ENCODE measurements at places on chromosomes 1 and 21. TPM values are rescaled to one million over a fixed set of nuclear protein-coding genes. Genes with fewer than 3 reads are reported as not detected.
A peak's percentile ranks its signal among the peaks of the same experiment; 100 is the strongest.

- DNase-seq, result no peak
These were observed 187.1 kb upstream of the NFIA start for GRCh38 chr1:60895252-60895651.

DNA sequence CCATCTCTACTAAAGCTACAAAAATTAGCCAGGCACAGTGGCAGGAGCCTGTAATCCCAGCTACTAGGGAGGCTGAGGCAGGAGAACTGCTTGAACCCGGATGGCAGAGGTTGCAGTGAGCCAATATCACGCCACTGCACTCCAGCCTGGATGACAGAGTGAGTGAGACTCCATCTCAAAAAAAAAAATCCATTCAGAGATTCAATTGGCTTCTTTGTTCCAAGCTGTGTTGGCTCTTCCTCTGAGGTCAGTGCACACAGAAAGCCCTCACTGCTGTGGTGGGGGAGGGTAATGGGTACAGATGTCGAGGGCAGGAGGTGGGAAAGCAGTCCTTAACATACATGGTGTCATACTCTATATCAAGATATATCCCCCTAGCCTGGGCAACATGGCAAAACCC, 14.7 kb downstream of the TIE1 start:
- no peak for DNase-seq

DNA sequence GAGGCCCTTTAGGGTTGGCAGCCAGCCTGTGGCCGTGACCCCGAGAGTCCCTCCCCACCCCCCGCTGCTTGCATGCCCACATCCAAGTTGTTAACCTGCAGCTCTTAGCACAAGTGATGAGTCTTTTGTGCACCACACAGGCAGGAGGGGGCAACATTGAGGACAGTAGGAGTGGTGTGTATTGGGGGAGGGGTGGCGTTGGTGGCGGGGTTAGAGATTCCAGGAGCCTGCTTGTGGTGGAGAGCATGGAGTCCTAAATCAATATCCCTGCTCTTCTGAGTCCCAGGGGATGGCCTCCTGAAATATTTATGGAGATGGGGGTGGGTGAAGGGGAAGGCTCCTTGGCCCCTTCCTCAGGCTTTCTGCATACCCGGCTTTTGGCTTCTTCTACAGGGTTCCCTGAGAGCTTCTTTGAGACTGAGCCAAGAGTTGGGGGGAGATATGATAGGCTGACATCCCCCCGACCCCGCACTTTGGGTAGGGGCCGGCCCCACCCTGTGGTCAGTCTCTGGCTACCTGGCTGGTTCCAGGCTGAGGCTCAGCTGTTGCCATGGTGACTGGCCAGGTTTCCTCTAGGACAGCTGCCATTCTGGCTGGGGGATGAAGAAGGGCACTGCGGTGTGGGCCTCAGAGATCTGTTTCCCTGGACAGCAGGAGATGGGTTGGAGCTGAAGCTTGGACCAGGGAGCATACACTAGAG, 5.0 kb downstream of the CHRNB2 start:
- DNase-seq, result no peak

DNA sequence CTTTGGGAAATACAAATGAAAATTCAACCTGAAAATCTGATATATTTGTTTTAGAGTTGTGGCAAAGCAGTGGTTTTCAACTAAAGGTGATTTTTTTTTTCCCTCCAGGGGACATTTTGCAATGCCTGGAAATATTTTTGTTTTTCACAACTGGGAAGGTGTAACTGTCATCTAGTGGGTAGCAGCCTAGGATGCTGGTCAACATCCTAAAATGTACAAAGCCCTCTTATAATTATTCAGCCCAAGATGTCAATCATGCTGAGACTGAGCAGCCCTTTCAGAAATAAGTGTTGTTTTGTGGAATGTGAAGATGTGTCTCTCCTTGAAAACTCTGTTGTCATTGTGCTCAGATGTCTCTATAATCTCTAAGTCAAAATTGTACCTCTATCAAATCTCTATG, 95.2 kb upstream of the NCAM2 start:
- no peak for DNase-seq

- DNase-seq, result no peak
These were observed 462.9 kb upstream of the ADAMTS5 start for GRCh38 chr21:27429710-27430341.

Gene CFHR3
- 0.21 TPM for total RNA-seq

GRCh38 chr1:243595527-243596210, 254.4 kb downstream of the AKT3 start:
- DNase-seq, result no peak

Gene FASLG
- not detected for total RNA-seq

- no peak for DNase-seq
These were observed 15.4 kb upstream of the SELENON start for GRCh38 chr1:25784575-25785051.

Gene LCE6A
- not detected for total RNA-seq

DNA sequence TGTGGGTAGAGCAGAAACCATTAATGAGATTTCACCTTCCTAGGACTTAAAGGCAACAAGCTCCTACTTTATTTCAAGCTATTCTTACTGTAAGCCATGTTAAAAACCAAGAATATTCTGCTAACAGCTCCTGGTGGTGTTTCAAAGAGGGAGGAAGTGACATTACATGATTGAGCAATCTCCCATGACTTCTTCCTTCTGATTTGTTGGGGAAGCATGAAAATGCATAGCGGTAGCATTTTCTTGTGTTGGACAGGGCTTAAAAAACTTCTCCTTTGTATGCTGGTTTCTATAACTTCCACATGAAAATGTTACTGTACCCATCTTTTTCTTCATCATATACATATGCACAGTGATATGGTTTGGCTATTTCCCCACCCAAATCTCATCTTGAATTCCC, 297.0 kb upstream of the SNX7 start:
- DNase-seq, result no peak

DNA sequence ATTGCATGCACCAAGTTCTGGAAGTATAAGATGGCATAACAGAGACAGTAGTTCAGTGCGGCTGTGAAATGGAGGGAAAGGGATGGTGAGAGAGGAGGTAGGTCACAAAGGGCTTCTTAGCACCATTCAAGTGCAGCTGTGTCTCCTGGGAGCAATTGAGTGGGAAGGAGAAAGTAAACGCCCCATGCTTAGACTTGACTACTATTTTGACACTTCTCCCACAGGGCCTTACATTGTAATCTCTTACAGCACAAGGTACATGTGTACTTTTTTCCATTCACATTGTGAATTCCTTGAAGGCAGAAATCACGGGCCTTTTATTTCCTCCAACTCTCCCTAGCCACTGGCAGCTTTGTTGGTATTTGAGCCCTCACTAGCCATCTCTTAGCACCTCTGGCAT, 239.6 kb upstream of the FOXD3 start:
- no peak for DNase-seq

DNA sequence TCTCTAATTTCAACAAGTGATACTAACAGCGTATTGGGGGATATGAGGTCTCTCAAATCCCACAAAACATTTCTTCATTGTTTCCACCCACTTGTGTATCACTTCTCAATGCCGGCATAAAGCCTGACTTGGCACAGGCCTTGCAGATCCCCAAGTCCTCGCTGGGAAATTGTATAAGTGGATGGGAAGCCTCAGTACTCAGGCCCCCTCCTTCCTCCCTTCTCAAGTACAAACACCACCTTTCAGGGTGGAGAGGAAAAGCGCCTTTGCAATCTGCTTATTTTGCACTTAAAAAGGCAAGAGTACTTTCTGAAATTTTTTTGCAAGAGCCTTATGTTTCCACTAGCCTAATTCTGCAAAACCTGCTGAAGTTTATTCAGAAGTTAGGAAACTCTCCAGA, 25.8 kb upstream of the KLHDC8A start:
- no peak for DNase-seq

DNA sequence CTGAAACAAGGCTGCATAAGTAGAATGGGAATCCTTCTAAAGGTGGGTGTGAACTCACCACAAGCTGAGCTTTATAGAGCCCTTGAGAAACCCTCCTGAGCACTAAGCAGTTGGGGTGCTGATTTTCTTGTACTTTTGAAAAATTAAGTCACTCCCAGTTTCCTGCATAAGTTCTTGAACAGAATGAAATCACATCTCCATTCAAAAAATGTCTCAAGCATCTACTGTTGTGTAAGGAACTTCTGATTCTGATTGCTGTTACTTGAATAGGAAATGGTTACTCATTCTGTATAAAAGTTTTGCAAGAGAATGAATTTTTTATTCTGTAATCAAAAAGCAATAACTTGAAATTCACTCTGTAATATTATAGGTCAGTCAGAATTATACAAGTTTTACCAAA, 50.8 kb upstream of the WNT2B start:
- DNase-seq, result no peak

GRCh38 chr1:235841938-235842545, 24.7 kb downstream of the LYST start:
- no peak for DNase-seq

Gene GJA4
- 48.7 TPM for total RNA-seq

GRCh38 chr1:65991694-65992093, 199.0 kb downstream of the PDE4B start:
- DNase-seq, result no peak

- no peak for DNase-seq
These were observed 167.5 kb upstream of the ZC3H12A start for GRCh38 chr1:37306871-37307270.

Gene OXCT2
- 4.5 TPM for total RNA-seq

- DNase-seq, result peak; percentile 83
These were observed 20.0 kb upstream of the ALDH4A1 start for GRCh38 chr1:18922319-18922726.

Gene KCNJ6
- not detected for total RNA-seq

Gene ACTN2
- total RNA-seq, result 0.21 TPM

DNA sequence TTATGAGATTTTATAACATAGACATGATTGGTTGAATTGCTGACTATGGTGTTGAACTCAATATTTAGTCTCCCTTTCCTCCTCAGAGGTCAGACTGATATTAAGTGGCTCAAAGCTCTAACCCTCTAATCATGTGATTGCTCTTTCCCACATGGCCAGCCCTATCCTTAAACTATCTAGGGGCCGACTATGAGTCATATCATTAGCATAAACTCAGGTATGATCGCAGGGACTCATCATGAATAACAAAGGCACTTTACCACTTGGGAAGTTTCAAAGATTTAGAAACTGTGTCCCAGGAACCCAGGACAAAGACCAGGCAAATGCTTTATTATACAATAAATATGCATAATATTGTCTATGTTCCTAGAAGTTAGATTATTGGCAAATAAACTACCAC, 894.6 kb upstream of the NEGR1 start:
- DNase-seq, result no peak

GRCh38 chr1:25707280-25708016, 90.9 kb downstream of the MAN1C1 start:
- DNase-seq, result no peak

DNA sequence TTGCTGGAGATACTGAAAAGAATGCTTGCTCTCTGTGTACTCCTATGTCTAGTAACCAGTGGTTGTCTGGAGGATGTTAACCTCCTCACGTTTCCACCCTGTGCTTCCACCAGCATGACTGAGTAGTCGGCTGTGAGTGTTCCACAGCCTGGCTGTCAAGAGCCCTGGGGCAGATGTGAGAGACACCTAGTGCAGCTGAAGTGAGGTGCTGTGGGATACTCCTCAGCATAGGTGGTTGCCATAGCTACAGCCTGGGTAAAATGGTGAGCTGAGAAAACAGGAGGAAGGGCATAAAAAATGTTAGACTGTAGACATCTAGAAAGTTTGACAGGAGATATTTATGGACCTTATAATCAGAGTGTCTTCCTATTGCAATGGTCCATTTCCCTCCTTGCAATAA, 15.8 kb downstream of the IVL start:
- DNase-seq, result no peak

DNA sequence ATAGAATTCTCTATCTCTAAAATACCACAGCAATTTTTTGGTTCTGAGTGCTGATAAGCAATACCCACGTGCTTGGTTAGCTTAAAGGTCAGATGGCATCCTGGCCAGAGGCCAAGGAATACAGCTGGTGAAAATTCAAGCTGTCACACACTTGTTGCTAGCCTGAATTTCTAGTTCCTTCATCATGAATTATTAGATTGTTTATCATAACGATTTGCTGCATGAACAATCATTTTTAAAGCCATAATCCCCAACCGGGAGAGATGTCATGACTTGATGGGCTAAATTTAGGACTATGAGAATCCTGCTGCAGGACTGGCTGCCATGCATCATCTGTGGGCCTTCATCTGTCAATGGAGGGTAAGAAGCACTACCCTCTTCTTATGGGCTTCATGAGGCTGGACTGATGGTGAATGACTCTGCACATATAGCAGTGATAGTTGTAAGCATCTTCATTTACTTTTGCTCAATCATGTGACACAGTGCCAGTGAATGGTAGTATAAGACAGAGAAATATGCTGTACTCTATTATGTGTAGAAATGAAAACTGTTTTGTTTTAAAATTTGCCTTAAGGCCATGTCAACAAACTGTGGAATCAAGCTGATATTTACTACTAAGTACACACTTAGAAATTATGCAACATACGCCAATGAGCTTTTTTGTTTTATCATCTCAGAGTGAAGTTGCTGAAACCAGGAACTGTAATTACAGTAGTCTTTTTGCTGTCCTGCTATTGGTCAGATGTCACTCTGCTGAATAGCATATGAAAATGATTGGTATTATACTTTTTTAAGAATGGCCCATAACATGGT, 80.5 kb upstream of the RALGPS2 start:
- no peak for DNase-seq

- no peak for DNase-seq
These were observed 9.1 kb upstream of the SYTL1 start for GRCh38 chr1:27332536-27333281.

DNA sequence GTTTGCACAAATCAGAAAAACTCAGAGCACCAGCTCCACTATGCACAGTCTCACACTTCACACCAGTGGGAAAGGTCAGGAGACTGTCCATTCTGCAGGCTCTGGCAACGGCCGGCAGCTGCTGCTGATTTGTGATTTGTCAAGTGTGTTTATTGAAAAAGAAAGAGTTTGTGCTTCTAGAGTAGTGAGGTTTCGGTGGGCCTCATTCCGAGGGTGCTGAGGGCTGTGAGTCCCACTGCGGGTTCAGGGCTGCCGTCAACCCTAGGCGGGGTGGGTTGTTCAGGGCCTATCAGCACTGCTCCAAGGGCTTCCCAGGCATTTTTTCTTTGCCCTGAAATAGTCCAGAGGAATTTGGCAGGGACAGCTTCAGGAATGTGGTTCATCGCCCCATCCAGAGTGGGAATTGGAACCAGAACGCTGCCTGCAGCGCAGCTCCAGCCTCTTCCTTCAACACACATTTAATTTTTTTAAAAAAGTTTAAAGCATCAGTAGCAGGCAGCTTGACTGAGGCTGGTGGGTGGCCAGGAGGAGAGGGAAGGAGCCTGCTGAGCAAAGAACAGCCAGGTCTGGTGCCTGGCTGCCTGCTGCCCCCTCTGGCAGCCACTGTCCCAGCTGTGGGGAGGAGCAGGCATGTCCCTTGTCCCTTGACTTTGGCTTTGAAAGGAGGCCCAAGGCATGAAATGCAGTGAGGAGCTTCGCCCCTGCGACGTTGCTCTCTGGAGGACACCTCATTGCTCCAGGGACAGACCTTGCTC, 19.7 kb downstream of the STUM start:
- no peak for DNase-seq

GRCh38 chr1:31593136-31593665, 16.9 kb downstream of the TINAGL1 start:
- no peak for DNase-seq

Gene GSTM5
- 2.4 TPM for total RNA-seq

Gene FMO5
- 2.6 TPM for total RNA-seq

- no peak for DNase-seq
These were observed 14.4 kb downstream of the MTF2 start for GRCh38 chr1:93093332-93094006.

Gene PEAR1
- total RNA-seq, result 51.4 TPM

Gene MPL
- total RNA-seq, result 1.7 TPM

Gene OR2G6
- total RNA-seq, result not detected

Gene HSF2BP
- 1.7 TPM for total RNA-seq

All from tibial nerve (tissue), 4 donors.